DMS153 (cell line): ENCODE measurements at places on chromosomes 12 and 14.

- peak; percentile 16 for DNase-seq
Measured at GRCh38 chr12:33438851-33439586, 600 bp downstream of the SYT10 start.

DNA sequence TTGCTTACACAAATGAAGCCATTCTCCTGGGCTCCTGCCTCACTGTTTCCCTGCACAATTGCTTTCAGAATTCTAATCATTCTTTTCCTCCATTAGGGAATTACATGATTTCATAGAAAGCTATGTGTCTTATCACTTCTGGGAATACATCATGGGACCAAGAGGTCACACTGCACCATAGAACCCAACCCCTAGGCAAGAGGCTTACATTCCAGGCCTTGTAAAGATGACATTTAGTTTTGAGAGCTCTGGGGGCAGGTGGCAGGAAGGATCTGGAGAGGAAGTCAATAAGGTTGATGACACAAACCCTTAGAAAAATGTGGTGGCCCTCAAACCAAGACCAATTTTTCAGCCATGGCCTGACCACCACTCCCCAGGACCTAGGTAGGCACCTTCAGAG lies 57.1 kb downstream of the NUAK1 start:
- DNase-seq: no peak

- DNase-seq: no peak
Measured at GRCh38 chr12:124559182-124560017, 8.0 kb downstream of the NCOR2 start.

DNA sequence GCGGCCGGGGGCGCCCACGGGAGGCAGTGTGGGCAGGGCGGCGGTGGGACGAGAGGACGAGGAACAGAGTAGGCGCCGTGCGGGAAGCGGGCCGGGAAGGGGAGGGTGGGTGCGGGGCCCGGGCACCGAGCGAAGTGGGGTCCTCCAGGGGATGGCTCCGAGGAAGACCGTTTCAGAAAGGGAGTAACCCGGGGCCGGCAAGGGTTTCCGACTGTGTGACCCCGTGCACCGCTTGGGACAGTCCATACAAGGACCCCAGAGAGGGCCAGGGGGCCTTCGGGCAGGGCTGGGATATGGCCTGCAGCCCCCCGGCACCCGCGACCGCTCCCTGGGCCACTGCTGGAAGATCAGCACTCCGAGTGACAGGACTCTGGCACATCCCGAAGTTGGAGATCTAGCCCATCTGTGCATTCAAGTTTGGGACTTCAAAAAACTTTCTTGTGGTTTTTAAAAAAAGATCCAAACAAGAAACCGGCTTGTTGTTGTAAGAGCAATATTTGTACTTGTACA lies 448 bp downstream of the TSPAN9 start:
- no peak for DNase-seq

- no peak for DNase-seq
Measured at GRCh38 chr14:35952584-35952983, 126.4 kb downstream of the BRMS1L start.

DNA sequence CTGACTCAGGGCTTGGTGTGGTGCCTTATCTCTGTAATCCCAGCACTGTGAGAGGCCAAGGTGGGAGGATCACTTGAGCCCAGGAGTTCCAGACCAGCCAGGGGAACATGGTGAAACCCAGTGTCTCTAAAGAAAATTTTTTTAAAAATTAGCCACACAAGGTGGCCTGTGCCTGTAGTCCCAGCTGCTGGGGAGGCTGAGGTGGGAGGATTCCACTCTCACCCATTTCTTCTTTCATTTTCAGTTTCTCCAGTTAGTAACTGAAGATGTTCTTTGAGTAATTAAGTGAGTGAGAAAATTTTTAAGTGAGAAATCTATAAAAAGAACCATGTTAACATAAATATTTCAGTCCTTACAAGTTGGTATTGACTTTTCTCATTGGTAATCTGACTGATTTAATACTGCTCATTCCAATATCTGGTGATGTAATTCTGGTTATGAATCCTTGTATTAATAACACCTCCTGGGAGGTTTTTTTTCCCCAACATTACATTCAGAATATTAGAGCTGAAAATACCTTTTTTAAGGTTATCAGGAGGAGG lies 6.1 kb downstream of the METTL3 start:
- DNase-seq: no peak

DNA sequence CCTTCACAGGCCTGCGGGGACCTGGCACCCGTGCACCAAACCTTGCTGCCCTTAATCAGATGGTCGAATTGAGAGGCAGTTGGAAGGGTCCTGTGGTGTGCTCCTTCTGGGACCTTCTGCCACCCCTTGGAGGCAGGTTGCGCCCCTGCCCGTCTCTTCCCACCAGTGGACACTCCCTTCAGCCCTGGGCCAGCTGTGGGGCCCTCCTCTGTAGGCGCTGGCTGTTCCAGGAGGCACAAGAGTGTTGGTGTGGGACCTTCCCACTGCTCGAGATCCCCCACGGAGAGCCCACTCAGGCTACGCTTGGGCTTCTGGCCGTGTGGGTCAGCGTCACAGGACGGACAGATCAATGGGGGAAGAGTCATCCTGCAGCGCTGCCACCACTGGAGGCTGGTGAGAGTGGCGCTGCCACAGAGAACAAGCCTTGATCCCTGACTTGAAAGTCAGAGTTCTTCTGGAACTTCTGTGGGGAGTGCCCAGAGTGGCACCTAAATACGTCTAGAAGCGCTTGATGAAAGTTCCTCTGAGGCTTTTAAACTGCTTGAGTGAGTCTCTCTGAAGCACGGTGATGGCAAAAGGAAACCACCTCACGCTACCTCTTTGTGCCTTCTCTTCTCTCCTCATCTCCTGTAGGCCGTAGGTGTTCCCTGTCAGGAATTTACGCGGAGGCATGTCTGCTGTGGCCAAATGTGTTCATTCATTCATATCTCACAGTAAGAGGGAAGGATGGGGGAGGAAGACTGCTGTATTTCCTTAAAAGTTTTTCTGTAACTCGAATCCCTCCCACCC lies 48.3 kb downstream of the TRAF3 start:
- no peak for DNase-seq

DNA sequence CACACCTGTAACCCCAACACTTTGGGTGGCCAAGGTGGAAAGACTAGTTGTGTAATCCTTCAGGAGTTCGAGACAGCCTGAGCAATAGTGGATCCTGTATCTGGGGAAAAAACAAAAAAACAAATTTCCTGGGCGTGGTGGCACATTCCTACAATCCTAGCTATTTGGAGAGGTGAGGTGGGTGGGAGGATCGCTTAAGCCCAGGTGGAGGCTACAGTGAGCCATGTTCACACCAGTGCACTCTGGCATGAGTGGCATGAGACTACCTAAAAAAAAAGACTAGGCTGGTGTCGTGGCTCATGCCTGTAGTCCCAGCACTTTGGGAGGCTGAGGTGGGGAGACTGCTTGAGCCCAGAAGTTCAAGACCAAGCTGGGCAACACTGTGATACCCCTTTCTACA lies 17.2 kb downstream of the PTGES3 start:
- DNase-seq: no peak

GRCh38 chr14:102095231-102095870 lies 8.5 kb upstream of the HSP90AA1 start:
- no peak for DNase-seq

DNA sequence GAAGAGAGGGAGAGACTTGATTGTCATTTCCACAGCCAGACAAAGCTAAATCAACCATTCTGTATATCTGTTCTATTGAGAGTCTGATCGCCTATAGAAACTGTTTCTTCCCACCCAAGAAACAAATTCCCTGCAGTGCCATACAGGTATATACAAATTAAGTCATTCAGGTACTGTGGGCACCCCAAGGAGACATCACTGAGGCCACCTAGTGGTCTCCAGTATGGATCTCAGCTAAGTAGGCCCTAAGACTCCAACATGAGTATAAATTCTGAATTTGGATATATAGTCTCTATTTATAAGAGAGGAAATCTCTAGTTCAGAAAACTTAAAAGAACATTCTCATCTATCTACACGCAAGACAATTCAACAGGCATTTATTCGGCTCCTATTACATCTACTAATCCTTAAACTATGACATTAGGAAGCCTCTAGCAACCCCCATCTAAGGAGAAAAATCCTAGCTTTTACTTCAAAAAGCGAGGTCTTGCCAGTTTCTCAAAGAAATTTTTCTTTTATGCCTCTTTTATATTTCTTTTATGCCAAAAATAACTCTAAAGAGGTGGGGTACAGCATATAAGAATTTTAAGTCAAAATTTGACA lies 62.6 kb downstream of the DCAF5 start:
- DNase-seq: peak; percentile 22

- DNase-seq: no peak
Measured at GRCh38 chr12:31029916-31030562, 43.6 kb upstream of the DDX11 start.

DNA sequence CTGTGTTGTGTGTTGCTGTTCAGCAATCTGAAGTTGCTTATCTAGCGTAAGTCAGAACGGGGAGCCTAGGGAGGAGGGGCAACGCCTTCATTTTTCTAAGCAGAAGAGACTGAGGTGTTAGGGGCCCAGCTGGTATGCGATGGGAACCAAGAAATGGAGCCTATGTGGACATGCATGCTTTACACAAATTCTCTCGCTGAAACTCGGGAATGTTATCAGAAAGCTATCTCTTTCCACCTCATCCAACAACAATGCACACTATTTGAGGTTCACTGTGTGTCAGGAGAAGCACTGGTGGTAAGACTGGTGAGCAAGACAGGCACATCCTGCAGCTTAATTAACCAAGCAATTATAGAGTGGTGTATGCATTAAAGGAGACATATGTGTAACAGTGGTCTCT lies 89.7 kb downstream of the NRXN3 start:
- DNase-seq: no peak

DNA sequence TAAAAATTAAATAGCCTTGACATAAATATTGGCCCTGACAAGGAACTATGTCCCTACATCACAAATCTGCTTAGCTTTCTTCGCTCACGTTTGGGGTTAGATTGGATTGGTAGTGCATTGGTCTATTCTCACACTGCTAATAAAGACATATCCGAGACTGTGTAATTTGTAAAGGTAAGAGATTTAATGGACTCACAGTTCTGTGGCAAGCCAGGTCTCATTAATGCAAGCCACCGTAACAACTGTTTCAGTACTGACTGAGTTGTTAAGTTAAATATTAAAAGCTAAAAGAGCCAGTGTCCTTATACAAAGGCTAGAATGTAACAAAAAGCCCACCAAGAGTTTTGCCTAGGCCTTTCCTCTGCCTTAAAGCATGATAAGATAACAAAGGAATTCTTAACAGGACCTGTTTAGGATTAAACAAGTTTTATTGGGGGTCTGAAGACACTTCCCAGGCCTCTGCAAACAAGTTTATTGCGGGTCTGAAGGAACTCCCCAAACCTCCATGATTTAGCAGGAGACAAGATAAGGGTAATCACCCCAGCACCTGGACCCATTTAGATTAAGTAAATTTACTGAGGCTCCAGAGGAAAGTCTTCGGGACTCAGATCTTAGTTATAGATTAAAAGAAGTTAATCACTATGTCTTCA lies 88.2 kb upstream of the PTGDR start:
- DNase-seq: no peak

DNA sequence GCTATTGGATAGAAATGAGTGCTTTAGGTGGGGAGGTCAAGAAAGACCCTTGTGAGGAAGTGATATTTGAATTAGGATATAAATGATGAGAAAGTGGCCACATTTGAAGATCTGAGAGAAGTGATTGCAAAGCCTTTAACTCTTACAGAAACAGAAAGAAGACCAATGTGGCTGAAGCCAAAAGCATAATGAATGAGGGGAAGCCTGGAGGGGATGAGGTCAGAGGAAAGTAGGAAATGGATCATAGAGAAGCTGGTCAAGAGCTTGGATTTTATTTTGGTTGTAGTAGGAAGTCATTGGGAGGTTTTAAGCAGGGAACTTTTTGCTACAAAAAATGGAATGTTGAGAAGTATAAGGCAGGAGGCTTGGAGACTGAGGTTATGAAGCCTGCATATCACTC lies 3.5 kb upstream of the GYS2 start:
- DNase-seq: no peak

DNA sequence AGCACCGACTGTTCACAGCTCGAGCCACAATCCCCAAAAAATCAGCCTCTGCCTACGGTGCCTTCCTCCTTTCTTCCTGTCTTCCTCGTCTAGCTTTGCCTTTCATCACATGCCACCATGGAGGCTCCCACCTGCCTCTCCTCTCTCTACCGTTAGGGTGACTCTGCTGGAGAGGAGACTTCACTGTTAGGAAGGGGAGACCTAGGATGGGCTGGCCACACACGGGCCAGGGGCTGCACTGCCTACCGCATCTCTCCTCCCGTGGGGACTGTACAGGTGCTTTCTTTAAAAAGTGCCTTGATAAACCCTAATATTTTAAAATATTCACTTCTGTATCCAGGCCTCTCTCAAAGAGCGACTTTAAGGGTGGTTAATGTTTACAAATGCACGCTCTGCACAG lies 1104.7 kb downstream of the BCL11B start:
- DNase-seq: no peak

DNA sequence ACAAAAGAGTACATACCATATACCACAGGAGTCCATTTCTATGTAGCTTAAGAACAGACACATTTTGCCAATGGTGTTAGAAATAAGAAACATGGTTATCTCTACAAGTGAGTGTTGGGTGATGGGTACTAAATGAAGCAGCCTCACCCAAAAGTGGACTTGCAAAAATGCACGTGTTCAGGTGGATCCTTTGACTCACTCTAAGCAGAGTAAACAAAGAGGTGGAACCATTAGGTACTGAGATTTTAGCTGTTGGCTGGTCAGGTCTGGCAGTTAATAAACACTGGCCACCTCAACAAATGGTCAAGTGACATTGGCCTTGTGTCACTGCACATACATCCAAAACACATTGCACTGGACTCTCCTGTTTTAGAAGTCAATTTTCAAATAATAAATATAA lies 27.6 kb downstream of the EVL start:
- no peak for DNase-seq

DNA sequence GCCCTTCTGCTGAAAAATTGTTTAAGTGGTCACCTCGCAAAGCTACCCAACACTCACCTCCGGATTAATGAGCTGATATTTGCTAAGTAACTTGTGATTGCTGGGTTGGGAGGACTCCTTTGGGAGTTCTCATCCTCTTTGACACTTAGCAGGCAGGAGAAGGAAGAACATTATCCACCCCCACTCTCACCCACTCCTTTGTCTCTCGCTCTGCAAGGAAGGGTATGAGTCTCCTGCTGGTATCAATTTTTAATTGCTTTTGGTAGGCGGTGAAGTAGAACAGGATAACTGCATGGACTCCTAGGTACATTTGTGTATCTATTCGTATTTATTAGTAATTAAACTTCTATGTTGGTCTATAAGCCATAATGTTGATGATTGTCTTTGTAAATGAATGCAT lies 6.9 kb upstream of the ABHD12B start:
- DNase-seq: no peak

- DNase-seq: no peak
Measured at GRCh38 chr12:70806043-70806442, 114.5 kb downstream of the PTPRR start.

DNA sequence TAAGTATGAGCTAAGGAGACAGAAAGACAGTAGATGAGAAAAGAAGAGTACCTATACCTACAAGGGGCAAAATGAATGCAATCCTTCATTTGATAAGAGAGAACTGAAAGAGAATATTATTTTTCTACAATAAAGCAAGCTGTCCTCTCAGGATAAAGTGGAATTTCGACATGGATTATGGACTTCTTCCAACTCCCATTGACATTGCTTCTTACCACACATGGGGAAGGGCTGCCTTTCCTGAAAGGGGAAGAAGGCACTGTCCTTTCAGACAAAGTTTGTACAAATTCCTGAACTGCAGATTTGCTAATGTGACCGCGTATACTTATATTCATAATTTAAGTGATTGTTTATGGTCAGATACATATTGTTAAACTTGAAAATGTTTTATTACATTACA lies 4.3 kb upstream of the HEBP1 start:
- DNase-seq: no peak
